ENCODE measurements at places on chromosomes 6 and 20.
A peak's percentile ranks its signal among the peaks of the same experiment; 100 is the strongest.

GRCh38 chr20:55616367-55616766, 389.0 kb downstream of the CBLN4 start:
- ATAC-seq: no peak

DNA sequence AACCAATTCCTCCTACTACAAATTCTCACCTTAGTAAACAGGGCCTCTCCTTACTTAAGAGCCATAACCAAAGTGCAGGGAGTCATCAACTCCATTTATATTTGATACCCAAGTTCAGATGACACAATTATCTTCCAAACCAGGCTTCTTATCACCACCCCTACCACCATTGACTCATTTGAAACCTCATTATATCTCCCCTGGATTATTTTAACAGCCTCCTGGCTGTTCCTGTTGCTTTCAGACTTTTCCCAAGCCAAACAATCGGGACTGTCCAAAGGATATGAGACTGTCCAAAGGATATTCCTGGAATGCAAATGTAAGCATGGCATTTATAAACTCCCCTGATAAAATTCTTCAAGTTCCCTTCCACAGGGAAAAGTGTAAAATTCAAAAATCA, 394.3 kb downstream of the MAFB start:
- ATAC-seq: no peak

DNA sequence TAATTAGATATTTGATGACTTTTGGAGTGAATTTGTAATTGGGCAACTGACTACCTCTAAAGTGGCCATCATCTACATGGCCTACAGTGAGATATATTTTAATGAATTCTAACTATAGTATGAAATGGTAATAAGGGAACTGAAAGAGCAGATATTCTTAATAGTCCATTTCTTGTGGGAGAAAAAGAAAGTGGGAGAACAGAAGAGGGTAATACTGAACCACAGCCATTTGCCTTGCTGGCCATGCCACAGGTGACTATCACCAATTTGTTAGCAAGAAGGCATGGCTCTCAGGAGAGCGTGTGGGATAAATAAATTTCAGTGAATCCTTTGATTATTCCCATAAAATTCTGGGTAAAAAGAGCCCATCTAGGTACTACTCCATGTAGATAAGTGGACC, 1074.0 kb upstream of the MAP3K7 start:
- no peak for ATAC-seq

- ATAC-seq: peak; percentile 43
These were observed 252.6 kb downstream of the MYLK4 start for GRCh38 chr6:2497922-2498623.

DNA sequence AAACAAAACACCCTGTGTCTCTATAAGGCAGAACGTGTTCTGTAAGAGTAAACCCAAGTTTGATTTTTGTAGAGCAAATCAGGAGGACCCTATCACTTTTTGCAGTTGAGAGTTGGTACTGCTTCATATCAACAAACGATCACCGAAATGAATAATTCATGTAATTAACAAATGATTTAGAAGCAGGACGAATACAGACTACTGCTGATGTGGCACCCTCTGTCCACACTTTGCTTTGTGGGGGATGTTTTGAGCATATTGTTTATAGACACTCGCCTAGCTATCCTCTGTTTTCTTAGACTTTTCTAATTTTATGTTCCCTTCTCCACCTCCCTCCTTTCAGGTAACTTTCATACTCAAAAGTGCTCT, 1.5 kb downstream of the CD2AP start:
- no peak for ATAC-seq

DNA sequence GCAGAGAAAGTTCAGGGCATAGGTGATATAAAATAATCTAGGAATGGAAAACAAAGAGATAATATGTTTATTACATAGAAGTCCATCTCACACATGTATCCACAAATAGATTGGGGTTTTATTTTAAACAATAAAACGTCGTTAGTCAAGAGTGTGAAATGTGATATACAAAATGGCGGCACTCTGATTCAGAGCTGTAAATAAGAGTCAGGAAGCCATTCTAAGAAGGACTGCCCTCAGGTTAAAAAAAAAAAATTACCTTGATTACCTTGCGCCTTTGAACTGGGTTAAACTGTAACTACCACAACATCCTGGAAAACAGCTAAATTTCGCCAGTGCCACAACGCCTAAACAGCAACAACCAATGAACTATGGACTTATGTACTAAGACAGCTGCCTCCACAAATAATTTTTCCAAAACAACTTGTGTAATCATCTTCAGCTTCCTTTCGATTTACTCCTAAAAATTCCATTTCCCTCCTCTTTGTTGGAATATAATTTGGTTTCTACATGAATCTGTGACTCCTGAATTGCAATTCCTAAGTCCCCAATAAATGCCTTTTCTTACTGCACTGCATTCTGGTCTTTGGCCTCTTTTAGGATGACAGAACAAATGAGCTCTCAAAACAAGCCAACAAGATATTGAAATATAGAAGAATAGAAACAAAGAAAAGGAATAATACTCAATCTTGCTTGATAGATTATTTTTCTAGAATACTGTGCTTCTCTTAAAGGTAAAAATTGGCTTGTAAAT, 1019.5 kb upstream of the MAP3K7 start:
- no peak for ATAC-seq

DNA sequence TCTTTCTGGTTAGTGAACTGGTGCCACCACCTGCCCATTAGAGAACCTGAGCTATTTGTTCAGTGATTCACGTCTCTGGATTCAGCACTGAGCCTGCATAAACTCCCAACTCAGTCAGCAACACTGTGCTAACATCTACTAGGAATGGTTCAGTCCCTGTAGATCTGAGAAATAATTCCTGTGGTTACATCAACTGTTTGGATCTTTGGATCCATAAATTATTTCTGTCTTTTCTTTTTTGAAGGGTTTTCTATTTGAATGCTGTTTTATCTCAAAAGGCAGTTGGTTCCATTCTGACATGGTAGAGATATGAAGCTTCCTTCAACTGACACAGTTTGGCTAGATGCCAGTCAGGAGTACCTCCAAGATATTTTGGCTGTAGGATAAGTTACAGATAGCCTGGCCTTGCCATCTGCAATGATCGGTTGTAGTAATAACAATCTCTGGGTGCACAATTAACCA, 125.9 kb downstream of the TRMT11 start:
- peak; percentile 92 for ATAC-seq

- peak; percentile 49 for ATAC-seq
These were observed 546 bp upstream of the KLHL32 start for GRCh38 chr6:96923871-96924493.

DNA sequence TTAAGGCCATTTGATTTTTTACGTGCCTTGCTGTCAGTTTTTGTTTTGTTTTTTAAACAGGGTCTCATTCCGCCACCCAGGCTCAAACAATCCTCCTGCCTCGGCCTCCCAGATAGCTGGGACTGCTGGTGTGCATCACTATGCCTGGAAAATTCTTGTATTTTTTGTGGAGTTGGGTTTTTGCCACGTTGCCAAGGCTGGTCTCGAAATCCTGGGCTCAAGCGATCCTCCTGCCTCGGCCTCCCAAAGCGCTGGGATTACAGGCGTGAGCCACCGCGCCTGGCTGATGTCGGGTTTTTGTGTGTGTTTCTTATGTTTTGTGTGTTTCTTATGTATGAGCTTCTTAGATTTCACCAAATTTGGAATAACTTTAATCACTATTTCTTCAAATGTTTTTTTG, 104.8 kb downstream of the TAF4 start:
- no peak for ATAC-seq

DNA sequence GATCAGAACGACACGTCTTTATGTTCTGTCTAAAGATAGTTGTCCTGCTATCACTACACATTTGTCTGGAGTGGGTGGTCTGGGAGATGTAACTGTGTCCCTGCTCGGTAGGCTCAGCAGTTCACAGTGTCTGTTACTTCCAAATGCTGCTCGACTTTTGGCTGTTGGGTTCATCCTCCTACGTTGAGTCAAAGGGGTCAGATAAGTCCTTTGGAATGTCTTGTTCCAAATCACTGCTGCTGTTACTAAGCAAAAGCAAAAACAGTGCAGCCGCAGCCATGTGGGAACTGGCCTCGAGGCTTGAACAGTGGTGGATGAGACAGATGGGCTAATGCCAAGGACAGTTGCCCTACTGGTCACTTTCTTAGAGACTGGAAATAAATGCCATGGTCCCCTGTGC, 272.2 kb upstream of the MAP3K7 start:
- ATAC-seq: no peak

- ATAC-seq: no peak
These were observed 142.8 kb upstream of the MYLIP start for GRCh38 chr6:15986027-15986629.

DNA sequence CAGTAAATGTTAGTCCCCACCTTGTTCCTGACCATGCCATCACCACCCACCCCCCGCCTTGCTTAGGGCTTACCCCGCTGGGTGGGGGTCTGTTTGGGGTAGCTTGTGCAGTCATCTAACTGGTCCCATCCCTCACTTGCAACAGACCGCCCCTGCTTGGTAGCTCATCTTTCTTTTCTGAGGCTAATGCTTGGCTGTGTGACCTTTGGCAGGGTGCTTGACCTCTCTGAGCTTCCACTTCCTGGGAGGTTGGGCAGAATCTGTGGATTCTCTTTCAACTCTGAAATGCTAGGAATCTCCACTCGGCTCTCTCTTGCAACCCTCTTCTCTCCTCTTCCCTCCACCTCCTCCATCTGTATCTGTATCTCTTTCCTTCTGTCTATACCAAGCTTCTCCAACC, 70.4 kb downstream of the SLC2A10 start:
- ATAC-seq: no peak

DNA sequence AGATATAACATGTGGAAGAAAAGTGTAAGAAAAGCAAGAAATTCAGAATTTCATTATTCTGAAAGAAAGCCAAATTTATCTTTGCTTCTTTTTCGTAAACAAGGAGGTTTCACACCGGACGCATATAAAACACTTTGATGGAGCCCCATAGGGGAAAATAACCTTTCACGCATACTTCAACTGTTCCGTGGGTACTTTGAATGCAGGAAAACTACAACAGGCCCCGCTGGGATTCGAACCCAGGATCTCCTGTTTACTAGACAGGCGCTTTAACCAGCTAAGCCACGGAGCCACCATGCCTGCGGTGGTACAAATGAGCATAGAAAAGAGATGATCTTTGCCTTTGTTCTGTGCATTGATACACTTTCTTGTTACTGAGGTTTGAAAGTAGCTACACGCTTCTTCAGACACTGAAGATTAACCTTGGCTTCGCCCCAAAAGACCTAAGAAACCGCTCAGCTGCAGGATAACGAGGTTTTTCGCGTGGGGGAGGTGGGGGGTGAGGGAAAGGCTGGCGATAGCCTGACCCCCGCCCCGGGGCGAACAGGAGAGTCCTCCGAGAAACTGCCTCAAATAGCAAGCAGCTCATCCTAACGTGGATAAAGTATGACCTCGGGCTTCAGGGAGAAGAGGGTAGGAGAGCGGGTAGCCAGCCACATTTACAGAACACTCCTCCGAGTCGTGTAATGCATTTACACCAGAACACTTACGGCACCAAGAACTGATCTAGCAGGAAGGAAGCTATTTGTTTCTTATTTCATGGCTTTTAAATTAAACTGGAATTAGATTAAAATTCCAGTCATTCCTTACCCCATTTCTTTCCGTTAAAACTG, 5.3 kb upstream of the HMGN4 start:
- ATAC-seq: peak; percentile 64

DNA sequence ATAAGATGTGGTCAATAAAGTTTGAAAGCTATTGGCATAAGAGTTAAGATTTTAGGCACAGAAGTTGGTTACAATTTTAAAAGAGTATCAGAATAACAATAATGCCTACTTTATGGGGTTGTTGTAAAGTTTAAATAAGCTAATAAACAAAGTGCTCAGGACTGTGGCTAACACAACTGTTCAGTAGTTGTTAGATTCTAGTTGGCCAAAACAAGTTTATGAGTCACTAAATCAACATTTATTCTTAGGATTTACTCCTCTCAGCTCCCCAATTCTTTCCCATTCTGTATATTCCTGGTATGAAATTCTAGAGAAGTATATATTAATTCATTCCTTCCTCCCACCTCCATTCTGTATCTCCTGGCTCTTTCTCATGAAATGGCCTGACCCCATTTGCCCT, 14.5 kb downstream of the RMND1 start:
- 0 out of 3 replicates have a peak, but pooled peaks have one; percentile 23 for ATAC-seq

DNA sequence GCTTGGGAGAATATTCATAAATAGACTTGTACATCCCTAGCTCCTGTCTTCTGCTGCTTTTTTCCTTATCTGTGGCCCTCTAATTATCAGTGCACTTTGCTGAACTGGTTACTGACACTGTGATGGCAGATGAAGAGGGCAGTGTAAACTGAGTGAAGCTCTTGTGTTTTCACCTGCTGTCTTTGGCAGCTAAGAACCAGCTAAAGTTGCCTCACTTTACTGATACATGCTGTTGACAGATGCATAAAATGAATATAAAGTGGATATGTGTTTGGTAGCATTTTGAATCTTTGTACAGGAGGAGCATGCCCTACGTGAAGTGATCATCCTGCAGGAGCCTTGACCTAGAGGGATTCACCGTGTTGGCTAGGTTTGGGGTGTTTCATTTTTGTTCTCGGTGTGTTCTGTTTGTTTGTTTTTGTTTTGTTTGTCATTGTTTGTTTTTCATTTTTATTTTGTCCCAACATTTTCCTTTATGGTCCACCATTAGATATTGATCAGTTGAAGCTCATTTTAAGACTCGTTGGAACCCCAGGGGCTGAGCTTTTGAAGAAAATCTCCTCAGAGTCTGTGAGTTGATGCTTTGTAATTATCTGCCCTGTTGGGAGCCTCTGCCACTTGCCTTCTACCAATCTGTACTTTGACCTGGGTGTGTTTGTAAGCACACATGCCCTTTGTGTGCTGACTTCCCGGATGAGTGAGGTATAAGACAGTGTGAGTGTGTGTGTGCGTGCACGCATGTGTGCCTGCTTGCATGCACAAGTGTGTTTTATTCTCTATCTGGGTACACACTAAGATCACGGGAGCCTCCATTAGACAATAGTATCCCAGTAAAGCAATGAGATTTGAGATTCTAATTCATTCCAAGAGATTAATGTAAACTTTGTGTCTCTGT, 34.6 kb upstream of the MAPK13 start:
- peak; percentile 41 for ATAC-seq

DNA sequence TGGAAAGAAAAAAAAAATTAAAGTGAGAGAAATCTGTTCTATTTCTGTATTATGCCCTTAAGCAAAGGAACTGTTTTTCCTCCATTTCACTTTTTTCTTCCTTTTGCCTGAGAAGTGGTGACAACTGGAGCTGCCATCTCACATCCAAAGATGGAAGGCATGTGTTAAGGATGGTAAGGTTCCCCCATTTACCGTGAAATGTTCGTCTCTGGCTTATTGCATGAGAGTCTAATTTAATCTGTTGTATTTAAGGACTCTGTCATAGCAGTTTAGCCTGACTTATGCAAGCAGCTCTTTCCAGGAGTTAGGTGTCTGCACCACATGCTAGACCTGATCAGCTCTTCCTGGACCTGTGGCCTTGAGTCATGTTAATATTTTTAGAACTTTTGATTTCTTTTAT, 389.5 kb upstream of the MAP3K7 start:
- no peak for ATAC-seq
